ENCODE measurements at places on chromosomes 3 and 15. TPM values are rescaled to one million over a fixed set of nuclear protein-coding genes. Genes with fewer than 3 reads are reported as not detected.

DAPK2 gene
- polyA plus RNA-seq = 3.6 TPM

DNA sequence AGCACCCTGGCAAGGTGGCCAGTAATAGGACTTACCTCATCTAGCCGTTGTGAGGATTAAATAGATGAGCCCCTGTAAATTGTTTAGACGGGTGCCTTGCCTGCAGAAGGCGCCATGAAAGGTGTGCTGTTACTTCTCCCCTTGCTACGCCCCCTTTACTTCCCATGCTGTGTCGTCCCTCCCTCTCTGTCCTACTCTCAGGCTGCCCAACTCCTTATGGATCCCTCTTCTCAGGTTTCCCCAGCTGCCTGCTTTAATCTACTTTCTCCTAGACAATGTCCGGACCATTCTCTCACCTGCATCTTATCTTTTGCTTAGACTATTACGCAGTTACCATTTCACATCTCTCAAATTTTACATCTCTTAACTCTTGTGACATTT is 1.7 kb upstream of the FBXW12 start:
- DNase-seq = no peak
- peaks cover 3% of the 10 kb centered on the region for H3K27me3 ChIP-seq
- H3K27ac ChIP-seq = no peak overlapping the region

- H3K27me3 ChIP-seq = no peaks in the 10 kb centered on the region
- peaks cover 3% of the 10 kb centered on the region for H3K4me1 ChIP-seq
- no peaks in the 10 kb centered on the region for H3K36me3 ChIP-seq
- peak; percentile 32 for DNase-seq
Measured at GRCh38 chr15:50883903-50884302, 24.6 kb upstream of the AP4E1 start.

DNA sequence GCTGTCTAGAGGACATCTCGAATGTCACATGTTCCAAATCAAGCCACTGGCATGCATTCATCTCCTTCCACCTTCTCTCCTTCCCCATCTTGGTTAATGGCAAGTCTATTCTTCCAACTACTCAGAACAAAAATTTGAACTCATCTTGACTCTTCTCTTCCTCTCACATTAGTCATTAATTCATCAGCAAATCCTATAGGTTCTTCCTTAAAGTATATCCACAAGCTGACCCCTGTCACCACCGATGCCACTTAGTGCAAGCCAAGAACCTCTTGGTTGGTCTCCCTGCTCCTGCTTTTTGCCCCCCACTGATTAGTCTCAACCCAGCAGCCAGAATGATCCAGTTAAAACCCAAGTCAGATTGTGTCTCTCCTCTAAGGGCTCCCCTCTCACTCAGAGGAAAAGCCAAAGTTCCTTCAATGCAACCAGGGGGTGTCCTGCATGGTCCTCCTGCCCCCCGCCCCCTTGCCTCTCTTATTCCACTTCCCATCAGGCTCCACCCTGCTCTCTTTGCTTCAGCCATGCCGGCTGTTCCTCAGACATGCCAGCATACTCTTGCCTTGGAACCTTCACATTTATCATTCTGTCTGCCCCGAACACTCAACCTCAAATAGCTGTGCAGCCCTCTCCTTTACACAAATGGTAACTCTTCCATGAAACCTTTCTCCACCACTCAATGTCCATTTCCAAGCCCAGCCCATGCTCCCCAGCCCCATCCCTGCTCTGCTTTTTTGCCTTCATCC is 1.0 kb upstream of the GALNT15 start:
- H3K36me3 ChIP-seq = no peaks in the 10 kb centered on the region
- peak; percentile 32 for DNase-seq
- H3K27me3 ChIP-seq = no peaks in the 10 kb centered on the region
- peaks cover 38% of the 10 kb centered on the region for H3K4me1 ChIP-seq
- H3K27ac ChIP-seq = peak overlapping the region; percentile 79

DNA sequence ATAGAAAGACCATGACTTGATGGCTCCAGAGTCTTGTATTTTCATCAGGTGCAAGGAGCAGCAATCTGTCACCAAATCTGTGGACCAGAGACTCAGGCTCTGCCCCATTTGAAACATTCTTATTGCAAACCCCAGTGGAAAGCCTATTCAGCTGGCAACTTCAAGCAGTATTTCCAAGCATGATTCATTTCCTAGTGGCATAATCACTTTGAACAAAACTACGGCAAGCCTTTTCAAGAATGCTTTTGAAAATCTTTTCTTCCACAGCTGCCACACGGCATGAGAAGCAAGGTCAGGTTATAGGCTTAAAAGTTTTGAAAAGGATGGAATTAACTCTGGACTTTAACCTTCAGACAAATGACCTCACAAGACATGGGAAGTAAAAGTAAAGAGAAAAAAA is 122.0 kb upstream of the BFSP2 start:
- H3K36me3 ChIP-seq = no peaks in the 10 kb centered on the region
- no peak overlapping the region for H3K4me3 ChIP-seq
- peak; percentile 58 for DNase-seq
- no peaks in the 10 kb centered on the region for H3K4me1 ChIP-seq

DNA sequence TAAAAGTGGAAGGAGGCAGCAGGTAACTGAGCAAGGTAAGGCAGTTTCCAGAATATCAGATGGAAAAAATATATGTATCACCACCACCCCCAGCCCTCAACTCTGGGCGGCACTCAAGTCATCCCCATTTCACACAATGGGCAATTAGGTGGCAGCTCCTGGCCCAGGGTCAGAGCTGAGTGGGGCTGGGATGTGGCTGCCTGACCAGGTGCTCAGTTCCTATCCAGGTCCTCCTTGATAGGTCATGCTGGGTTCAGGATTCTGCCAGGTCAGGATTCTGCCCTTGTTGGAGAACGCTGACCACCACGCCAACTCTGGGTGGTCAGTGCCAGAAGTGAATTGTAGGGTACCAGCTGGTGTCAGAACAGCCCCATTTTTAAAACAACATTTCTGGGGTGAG is 29.5 kb downstream of the RAB6B start:
- no peak for DNase-seq
- no peak overlapping the region for H3K4me3 ChIP-seq
- no peak overlapping the region for H3K27ac ChIP-seq
- H3K36me3 ChIP-seq = no peaks in the 10 kb centered on the region
- no peaks in the 10 kb centered on the region for H3K4me1 ChIP-seq
- peaks cover 4% of the 10 kb centered on the region for H3K27me3 ChIP-seq

PCLAF gene
- polyA plus RNA-seq = 70.6 TPM

GRCh38 chr3:14156201-14156600 is 22.2 kb downstream of the XPC start:
- no peak for DNase-seq
- H3K4me1 ChIP-seq = no peaks in the 10 kb centered on the region
- H3K27ac ChIP-seq = no peak overlapping the region
- peaks cover 36% of the 10 kb centered on the region for H3K36me3 ChIP-seq
- H3K27me3 ChIP-seq = no peaks in the 10 kb centered on the region

Measured in fibroblast of lung (primary cell).